ENCODE measurements at places on chromosomes 1 and 21.

- H3K36me3 ChIP-seq = no peaks in the 10 kb centered on the region
- no peak overlapping the region for H3K27ac ChIP-seq
- no peak for DNase-seq
Observed at GRCh38 chr1:199182186-199182843, 543.5 kb downstream of the PTPRC start.

DNA sequence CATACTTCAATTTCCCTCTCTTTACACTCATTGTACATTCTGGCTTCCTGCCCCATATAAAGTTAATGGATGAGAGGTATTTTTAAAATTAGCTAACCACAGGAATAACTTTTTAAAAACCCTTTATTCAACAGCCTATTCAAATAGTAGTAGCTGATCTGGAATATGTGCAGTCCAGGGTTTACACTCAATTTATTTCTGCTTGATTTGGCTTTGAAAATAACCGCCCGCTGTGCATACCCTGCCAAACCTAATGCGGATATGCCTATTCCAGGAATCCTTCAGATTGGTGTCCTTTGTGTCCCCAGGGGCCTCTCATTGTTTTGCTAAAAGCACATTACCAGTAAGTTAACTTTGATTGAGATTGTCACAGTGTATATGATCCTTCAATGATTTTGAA, 1686.2 kb downstream of the PLA2G4A start:
- no peak for DNase-seq
- no peaks in the 10 kb centered on the region for H3K36me3 ChIP-seq
- no peak overlapping the region for H3K4me3 ChIP-seq
- H3K27me3 ChIP-seq = no peaks in the 10 kb centered on the region
- no peak overlapping the region for H3K27ac ChIP-seq

- H3K4me3 ChIP-seq = no peak overlapping the region
- no peak for DNase-seq
- H3K4me1 ChIP-seq = peaks cover 24% of the 10 kb centered on the region
- H3K36me3 ChIP-seq = no peaks in the 10 kb centered on the region
- H3K27me3 ChIP-seq = peaks cover 5% of the 10 kb centered on the region
Observed at GRCh38 chr21:45576838-45577737, 34.8 kb upstream of the SLC19A1 start.

GRCh38 chr21:31222142-31222541, 121.9 kb downstream of the TIAM1 start:
- peaks cover 28% of the 10 kb centered on the region for H3K4me1 ChIP-seq
- H3K36me3 ChIP-seq = peaks cover 15% of the 10 kb centered on the region
- no peak overlapping the region for H3K4me3 ChIP-seq

DNA sequence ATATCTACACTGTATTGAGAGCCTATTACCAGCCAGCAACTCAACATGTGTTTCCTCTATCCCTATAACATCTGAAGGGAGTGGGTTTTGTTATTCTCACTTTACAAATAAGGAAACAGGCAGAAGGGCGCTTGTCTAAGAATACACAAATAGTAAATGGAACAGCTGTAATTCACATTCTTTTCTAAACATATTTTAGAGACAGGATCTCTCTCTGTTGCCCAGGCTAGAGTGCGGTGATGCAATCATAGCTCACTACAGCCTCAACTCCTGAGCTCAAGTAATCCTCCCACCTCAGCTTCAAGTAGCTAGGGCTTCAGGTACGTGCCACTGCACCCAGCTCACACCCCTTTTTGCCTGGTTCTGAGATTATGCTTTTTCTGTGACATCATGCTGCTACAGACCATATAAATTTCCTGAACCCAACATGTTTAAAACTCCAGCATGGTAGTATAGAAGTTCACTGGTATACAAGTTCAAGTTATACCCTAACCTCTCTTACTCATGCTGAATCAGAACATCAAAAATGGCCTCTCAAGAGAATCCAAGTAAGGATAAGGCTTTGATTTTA, 8.6 kb upstream of the TACSTD2 start:
- no peaks in the 10 kb centered on the region for H3K36me3 ChIP-seq
- peaks cover 16% of the 10 kb centered on the region for H3K27me3 ChIP-seq
- H3K4me3 ChIP-seq = no peak overlapping the region
- DNase-seq = no peak
- H3K27ac ChIP-seq = no peak overlapping the region
- H3K4me1 ChIP-seq = peaks cover 24% of the 10 kb centered on the region

DNA sequence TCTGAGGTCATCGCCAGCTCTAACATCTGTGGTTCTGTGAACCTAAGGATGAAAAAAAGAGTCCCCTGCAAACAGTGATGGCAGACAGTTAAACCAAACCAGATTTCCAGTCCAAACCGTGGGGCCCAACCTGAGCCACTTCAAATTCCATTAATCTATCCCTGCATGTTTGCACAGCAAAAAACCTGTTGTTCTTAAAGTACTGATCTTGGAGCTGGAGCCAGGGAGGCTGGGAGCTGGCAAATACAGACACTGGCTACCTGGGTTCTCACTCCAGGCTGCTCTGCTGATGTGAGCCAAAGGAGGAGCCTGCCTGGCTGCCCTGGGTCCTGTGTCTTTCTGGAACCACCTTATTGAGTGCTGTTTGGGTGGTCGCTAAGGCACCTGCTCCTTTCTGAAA, 16.4 kb downstream of the LDLRAD1 start:
- H3K36me3 ChIP-seq = no peaks in the 10 kb centered on the region
- no peak overlapping the region for H3K27ac ChIP-seq
- H3K27me3 ChIP-seq = peaks cover 26% of the 10 kb centered on the region
- no peaks in the 10 kb centered on the region for H3K4me1 ChIP-seq
- DNase-seq = no peak
- no peak overlapping the region for H3K4me3 ChIP-seq

- DNase-seq = no peak
- no peaks in the 10 kb centered on the region for H3K36me3 ChIP-seq
- no peak overlapping the region for H3K4me3 ChIP-seq
- peaks cover 49% of the 10 kb centered on the region for H3K27me3 ChIP-seq
- H3K27ac ChIP-seq = no peak overlapping the region
Observed at GRCh38 chr1:42006836-42007235, 88.1 kb upstream of the HIVEP3 start.

DNA sequence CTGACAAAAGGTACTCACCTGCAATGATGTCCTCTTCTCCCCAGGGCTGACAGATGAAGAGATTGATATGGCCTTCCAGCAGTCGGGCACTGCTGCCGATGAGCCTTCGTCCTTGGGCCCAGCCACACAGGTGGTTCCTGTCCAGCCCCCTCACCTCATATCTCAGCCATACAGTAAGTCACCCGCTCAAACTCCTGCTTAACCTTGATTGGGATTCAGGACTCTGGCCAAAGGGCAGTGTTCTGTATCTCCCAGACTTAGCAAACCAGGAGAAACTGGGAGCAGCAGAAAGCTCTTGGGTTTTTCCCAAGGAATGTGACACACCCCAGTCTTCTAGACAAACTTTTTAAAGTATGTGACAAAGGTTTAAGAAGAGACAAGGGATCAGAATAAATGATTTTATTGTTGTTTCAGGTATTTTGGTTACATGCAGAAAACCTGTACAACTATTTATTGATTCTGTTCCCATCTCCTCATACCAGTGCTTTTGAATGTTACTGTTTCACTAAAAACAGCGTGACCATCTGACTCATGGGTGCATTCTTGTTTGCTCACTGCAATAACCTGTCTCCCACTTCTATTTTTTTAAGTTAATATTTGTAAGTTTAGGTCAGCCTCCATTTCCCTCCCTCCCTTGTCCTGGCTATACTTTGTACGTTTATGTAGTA, 124.6 kb downstream of the PEX14 start:
- H3K4me1 ChIP-seq = peaks cover 20% of the 10 kb centered on the region
- no peak overlapping the region for H3K4me3 ChIP-seq
- H3K36me3 ChIP-seq = peaks cover 5% of the 10 kb centered on the region
- H3K27ac ChIP-seq = peak overlapping the region; percentile 43
- no peaks in the 10 kb centered on the region for H3K27me3 ChIP-seq
- no peak for DNase-seq

GRCh38 chr21:35520302-35520701, 471.2 kb upstream of the RUNX1 start:
- DNase-seq = no peak
- peaks cover 4% of the 10 kb centered on the region for H3K4me1 ChIP-seq
- H3K4me3 ChIP-seq = no peak overlapping the region

GRCh38 chr1:3105167-3105863, 36.3 kb downstream of the PRDM16 start:
- peaks cover 16% of the 10 kb centered on the region for H3K4me1 ChIP-seq

GRCh38 chr21:21807598-21807903, 809.3 kb downstream of the NCAM2 start:
- no peak for DNase-seq
- peaks cover 1% of the 10 kb centered on the region for H3K4me1 ChIP-seq
- no peak overlapping the region for H3K4me3 ChIP-seq
- H3K27me3 ChIP-seq = no peaks in the 10 kb centered on the region

DNA sequence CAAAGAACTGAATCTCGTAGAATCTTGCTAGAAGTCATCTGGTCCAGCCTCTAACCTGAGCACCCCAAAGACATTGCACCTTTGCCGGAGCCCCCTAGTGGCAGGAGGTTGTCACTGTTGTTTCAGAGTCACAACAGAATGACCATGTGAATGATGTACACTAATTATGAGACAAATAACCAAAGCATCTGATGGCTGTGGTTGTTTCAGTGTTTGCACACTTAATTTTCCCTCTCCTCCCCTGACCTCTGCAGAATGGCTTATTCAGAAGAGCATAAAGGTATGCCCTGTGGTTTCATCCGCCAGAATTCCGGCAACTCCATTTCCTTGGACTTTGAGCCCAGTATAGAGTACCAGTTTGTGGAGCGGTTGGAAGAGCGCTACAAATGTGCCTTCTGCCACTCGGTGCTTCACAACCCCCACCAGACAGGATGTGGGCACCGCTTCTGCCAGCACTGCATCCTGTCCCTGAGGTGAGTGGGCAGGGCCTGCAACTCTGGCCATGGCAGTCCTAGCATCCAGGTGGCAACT, 26.4 kb downstream of the TRAF5 start:
- no peak for DNase-seq
- H3K4me1 ChIP-seq = peaks cover 14% of the 10 kb centered on the region
- no peak overlapping the region for H3K4me3 ChIP-seq
- H3K27me3 ChIP-seq = no peaks in the 10 kb centered on the region

DNA sequence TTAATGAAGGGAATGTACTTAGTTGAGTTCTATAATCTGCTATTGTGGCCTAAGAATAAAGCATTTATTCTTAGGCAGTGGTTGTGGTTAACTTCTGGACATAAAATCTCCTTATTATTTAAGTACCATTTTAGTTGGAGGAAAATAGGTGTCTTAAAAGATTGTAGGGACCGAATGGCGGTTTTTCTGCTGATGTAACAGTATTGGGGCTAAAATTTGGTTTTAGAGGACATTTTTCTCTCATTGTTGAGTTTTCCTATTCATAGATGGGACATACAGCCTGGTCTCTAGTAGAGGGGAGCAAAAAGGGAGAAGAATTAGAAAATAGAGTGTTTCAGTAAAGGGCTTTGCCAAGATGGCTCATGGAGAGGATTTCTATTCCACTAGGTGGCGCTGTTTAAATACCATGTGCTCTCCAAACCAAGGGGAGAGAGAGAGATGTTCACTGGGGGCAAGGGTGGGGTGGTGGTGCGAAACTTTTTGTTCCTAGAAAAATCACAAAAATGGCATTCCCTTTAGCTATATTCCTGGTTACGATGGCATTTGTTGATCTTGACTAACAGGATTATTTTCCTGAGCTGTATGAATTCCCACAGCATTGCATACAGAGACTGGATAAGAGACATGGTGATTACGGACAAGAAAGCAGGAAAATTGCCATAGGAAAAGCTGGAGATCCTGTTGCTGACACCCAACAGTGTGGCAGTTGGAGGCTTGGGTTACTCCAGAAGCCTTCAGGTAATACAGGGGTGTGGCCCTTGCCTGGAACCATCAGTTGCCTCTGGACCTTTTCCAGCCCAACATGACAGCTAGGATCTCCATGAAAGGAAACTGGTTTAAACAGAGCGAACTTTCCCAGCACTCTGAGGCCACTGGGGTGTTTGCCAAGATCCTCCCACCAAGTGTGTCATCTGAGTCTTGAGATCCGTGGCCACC, 18.2 kb upstream of the FCGR2A start:
- H3K27ac ChIP-seq = no peak overlapping the region
- H3K27me3 ChIP-seq = peaks cover 28% of the 10 kb centered on the region
- no peak for DNase-seq
- H3K4me1 ChIP-seq = no peaks in the 10 kb centered on the region
- H3K4me3 ChIP-seq = no peak overlapping the region

DNA sequence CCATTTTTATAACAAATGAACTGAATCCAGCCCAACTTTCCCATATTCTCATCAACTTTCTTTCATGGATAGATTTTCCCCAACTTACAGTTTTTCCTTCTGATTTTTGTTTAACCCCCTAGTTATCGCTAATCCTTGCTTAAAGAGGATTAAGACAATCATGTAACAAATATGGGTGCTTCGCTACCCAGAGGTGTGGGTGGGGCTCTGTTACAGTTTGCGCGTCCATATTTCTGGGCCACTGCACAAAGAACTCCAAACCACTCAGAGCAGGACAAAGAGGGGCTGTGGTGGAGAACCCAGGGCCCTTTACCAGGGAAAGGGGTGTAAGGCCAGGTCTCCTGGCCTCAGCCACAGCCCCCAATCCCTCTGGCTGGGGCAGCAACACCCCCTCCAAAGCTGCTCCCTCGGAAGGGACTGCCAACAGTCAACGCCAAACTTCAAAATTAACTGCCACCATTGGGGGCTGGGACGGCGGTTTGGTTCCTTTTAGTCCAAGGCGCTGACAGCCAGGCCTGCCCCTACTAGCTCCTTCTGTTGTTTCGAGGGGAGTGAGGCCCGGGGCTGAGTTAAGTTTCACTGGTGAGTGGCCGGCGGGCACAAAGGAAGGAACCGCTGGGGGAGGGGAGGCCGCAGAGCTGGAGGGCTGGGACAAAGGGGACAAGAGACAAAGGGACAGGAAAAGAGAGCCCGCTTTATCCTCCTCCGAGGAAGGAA, 27.9 kb downstream of the SSBP3 start:
- no peak overlapping the region for H3K27ac ChIP-seq
- H3K4me1 ChIP-seq = peaks cover 20% of the 10 kb centered on the region
- no peak for DNase-seq

DNA sequence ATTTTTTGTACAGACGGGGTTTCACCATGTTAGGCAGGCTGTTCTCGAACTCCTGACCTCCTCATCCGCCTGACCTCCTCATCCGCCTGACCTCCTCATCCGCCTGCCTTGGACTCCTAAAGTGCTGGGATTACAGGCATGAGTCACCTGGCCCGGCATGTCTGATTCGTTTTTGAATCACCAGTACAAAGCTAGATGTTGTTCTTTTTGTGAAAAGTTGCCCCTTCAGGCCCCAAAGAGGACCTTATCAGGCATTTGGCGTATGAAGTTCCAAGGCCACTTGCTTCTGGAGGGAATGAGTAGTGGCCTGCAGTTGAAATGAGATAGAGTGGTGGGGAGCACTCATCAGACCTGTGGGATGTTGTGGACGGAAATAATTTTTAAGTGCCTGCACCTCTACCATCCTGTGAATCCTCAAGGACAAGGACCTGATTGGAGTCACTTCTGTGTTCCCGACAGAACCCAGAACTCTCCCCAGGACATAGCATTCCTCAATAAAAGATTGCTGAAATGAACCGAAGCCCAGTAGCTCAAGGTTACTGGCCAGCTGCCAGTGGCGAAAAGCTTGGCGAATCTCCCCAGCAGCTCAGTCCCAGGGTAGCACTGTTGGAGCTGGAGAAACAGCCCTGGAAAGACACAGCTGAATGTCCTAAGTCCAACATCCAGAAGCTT, 50.1 kb downstream of the NDUFS5 start:
- DNase-seq = no peak
- H3K4me1 ChIP-seq = peaks cover 11% of the 10 kb centered on the region
- no peaks in the 10 kb centered on the region for H3K27me3 ChIP-seq
- peak overlapping the region; percentile 38 for H3K27ac ChIP-seq
- peaks cover 2% of the 10 kb centered on the region for H3K36me3 ChIP-seq

Measured in osteocyte (in vitro differentiated cells).